ENCODE measurements at places on chromosomes 4 and X.

GRCh38 chr4:150297861-150298474, 219.7 kb downstream of the DCLK2 start:
- DNase-seq, result peak; percentile 59

GRCh38 chrX:119885554-119886428, 9.9 kb upstream of the AKAP14 start:
- peak; percentile 7 for DNase-seq

DNA sequence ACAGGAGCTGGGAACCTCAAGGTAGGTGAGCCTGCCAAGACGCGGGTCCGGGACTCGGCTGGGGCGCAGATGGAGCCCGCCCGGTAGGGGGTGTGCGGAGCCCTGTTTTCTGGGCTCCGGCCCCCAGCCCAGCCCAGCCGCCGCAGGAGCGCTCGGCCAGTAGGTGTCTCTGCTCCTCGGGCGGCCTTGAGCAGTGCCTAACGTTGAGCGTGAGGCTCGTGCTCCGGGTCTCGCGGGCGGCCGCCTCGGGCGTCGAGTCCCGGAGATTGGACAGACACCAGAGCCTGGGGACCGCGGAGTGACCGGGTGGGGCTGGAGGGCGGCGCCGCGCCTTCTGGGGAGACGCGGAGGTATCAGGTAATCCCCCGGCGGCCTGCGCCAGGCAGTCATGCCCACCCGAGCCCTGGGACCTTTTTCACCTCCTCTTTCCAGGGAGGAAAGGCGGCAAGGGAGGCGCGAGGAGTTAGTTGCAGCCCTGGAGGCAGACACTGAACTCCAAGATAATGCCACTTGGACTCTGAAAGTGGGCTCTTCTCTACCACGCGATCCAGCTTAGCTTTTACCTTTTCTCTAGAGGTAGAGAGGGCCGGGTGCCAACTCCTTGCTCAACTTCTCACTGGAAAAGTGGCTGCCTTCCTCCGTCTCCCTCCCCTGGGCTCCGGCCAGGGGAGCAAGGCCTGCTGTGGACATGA, 14.5 kb upstream of the FGG start:
- peak; percentile 53 for DNase-seq

DNA sequence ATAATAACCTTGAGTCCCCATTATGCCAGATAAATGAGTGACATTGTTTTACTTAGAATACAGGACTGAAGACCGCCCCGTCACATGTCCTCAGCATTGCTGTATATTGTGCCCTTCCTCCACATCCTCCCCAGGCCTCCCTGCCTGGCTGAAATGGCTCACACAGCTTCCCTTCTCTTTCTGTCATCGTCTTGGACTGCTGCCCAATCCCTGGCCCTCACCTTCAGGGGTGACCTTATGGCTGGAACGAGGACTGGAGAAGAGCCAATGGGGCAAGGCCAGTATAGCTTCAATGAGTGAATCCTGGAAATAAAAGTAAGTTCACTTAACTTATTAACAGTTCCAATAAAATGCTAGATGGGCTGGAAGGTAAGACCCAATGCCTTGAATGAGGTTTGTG, 2.7 kb downstream of the KCNE5 start:
- no peak for DNase-seq

DNA sequence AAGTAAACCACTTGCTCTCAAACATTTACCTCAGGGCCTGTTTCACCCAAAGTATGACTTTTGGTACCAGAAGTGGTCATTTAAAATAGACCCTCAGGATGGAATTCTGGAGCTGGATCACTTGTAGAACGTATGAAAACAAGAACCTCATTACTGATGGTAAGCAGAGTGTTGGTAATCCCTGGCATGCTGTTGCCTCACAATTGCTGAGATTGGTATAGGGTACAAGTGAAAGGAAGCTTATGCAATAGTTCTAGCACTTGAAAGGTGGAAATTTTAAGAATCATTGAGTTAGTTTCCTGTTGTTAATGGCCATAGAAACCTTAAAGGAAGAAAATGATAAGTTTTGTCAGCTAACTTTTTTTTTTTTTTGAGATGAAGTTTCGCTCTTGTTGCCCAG, 22.3 kb upstream of the THOC2 start:
- DNase-seq, result no peak

GRCh38 chr4:159767406-159767805, 664.5 kb downstream of the RAPGEF2 start:
- peak; percentile 59 for DNase-seq

GRCh38 chr4:163768014-163768413, 273.5 kb downstream of the TMA16 start:
- DNase-seq, result no peak

DNA sequence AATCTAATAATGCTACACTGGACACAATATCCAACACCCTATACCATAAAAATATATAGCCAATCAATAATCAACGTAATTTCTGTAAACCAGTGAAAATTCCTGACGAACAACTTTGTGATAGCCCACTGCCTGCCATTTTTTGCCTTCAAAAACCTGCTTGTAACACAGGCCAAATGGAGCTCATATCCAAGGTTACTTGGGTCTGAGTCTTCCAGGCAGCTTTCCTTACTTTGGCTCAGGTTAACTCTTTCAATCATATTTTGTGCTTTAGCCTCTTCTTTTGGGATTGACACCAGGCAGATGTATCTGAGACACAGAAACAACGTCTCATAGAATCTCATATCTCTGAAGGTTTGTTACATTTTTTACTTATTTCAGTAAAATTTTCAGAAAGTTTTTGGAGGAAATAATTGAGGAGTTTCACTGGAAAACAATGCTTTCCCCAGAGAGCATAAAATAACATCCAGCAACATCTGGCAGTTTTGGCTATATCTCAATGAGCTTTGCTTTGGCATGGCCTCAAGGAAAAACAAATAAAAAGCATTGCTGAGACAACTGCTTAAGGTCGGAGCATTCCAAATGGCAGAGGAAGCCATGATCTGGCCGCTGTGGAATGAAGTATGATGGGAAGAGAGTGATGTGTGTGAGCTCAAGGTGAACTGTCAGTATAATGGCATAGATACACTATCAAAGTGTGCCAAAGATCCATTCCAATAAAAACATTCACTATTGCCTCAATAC, 162.9 kb upstream of the SPIN4 start:
- DNase-seq, result peak; percentile 80

- no peak for DNase-seq
These were observed 222.1 kb downstream of the TACR3 start for GRCh38 chr4:103497692-103498091.

All from fibroblast of skin of abdomen (primary cell).